ENCODE measurements at places on chromosomes 11 and 22.

GRCh38 chr11:1560649-1561251 lies 11.3 kb downstream of the DUSP8 start:
- no peak for DNase-seq

GRCh38 chr11:299081-299891 lies at the start of gene IFITM5:
TSS of gene IFITM5 (minus strand) at chr11:299526. CDS start at chr11:299490, 36 bp downstream.
- no peak for DNase-seq

- no peak for DNase-seq
Observed at GRCh38 chr22:19085233-19085718, 36.9 kb downstream of the DGCR2 start.

GRCh38 chr22:45208696-45208992 lies 32.0 kb downstream of the KIAA0930 start:
- DNase-seq: no peak

Measured in stimulated activated CD8-positive, alpha-beta memory T cell treated with anti-CD3 and anti-CD28 coated beads, Interleukin-4, amount 100 ng/mL, for 4 hours (primary cell).